ENCODE measurements at places on chromosomes 1 and 21.

- DNase-seq = no peak
These were observed 117.3 kb downstream of the MAB21L3 start for GRCh38 chr1:116228511-116228910.

GRCh38 chr21:33783187-33783979 is 132.2 kb downstream of the ATP5PO start:
- no peak for DNase-seq

GRCh38 chr1:201137579-201138310 is 10.8 kb upstream of the ASCL5 start:
- peak; percentile 93 for DNase-seq

- DNase-seq = no peak
These were observed 1.5 kb upstream of the FCMR start for GRCh38 chr1:206923009-206923960.

DNA sequence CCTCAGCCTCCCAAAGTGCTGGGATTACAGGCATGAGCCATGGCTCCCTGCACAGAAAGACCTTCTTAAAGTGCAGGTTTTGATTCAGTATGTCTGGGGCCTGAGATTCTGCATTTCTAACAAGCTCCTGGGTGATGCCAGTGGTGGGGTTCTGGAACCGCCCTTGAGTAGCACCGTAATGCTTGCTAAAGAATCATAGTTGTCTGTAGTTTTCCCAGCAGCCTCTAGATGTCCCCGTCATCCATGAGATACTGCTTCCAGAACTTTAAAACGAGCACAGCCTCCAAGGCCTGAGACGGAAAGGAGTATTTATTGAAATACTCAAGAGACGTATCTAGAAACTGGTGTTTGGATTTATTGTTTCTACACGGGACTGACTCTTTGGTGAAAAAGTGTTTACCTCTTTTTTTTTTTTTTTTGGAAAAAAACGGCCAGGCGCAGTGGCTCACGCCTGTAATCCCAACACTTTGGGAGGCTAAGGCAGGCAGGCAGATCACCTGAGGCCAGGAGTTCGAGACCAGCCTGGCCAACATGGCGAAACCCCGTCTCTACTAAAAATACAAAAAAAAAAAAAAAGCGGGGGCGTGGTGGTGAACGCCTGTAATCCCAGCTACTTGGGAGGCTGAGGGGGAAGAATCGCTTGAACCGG is 2.6 kb upstream of the TOR3A start:
- peak; percentile 91 for DNase-seq

DNA sequence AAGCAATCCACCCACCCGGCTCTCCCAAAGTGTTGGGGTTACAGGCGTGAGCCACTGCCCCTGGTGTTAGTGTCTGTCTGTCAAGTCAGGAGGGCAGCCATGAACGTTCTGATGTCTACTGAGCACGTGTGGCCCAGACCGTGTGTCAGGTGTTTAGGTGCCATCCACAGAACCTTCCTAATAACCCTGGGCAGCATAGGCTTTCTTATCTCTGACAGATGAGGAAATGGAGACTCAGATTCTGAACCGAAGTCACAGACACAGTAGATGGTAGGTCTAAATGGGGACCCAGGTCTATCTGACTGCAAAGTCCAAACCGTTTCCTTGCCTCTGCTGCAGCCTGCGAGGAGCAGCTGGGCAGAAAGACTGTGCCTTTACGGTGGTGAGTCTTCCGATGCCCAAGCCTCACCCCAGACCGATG is 622 bp upstream of the IL6R start:
- DNase-seq = no peak

GRCh38 chr1:173062150-173062938 is 11.6 kb upstream of the TNFSF18 start:
- DNase-seq = peak; percentile 66

DNA sequence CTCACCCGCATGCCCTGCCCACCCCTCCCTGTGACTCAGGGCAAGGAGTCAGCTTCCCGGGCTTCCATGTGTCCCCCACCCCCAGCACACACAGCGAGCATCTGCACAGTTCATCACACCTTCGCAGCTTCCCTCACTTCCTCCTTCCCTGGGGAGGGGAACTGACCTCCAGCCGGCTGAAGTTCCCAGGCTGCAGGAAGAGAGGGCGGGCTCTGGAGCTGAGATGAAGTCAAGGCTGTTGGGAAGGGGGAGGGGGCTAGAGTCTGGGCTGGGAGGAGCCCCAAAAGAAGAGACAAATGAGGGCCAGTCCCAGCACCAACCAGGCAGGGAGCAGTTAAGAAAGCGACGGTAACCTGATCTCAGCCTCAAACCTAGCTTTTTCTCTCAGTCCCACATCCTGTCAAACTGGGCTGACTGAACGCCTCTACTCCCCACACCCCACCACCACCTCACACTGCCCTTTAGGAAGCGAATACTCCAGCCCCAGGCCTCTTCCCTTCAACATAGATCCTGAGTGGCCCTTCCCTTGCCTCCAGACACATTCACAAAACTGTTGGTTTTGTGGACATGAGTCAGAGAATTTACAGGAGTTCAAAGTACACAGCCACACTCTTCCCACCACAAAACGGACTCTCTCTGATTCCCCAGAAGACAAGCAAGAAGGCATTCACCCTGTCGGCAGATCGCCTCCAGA is 1.8 kb downstream of the RHOC start:
- DNase-seq = peak; percentile 96

GRCh38 chr1:235648954-235649367 is 623 bp downstream of the GNG4 start:
- peak; percentile 87 for DNase-seq

GRCh38 chr1:183804916-183805841 is at the start of gene RGL1:
Gene RGL1, plus strand, starts transcription at chr1:183805120. Its CDS starts 178 bp downstream, at chr1:183805298.
- peak; percentile 94 for DNase-seq

GRCh38 chr1:100860397-100860991 is 34.1 kb downstream of the EXTL2 start:
- DNase-seq = peak; percentile 72

- DNase-seq = no peak
These were observed 13.0 kb downstream of the SESN2 start for GRCh38 chr1:28272215-28272852.

DNA sequence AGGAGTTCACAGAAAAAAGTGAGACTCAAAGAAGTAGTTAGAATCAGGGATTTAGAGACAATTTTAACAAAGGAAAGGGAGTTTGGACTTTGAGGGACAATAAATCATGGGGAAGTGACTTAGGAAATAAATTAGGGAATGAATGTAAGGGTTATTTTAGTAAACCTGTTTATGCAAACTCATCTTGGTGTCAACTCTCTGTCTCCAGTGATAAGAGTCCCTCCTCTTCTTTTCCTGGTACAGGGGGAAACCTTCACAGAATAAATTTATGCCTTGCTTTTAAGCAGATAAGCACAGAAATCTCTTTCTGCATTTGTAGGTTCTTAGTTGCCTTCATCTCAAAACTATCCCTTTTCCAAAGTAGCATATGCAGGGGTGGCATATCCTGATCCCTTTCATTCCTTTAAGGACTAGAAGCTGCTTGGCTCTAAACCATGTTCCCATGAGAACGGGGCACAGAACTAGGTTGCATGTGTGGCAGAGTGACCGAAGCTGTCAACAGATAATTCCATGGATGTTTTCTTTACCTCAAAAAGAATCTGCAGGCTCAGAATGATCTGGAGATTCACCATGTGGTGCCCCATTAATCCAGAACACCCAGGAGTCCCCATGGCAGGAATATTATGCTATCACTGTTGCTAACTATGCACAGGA is 155.4 kb downstream of the ZNF648 start:
- DNase-seq = no peak

Measured in adipocyte (in vitro differentiated cells).